ENCODE measurements at places on chromosomes 1 and 21.

DNA sequence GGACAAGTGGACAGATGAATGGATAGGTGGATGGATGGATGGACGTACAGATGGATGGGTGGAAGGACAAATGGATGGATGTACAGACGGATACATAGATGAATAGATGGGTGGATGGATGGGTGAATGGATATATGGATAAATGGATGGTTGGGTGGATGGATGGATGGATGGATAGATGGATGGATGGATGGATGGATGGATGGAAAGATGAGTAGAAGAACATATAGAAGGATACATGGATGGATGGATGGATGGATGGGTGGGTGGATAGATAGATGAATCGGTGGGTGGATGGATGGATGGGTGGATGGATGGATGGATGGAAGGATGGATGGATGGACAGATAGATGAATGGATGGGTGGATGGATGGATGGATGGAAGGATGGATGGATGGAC is 274.3 kb downstream of the KAZN start:
- DNase-seq: no peak

GRCh38 chr1:55808263-55808662 is 593.1 kb upstream of the USP24 start:
- no peak for DNase-seq

- no peak for DNase-seq
These were observed 112.5 kb downstream of the IFI44 start for GRCh38 chr1:78762113-78762512.

- DNase-seq: no peak
These were observed 32.7 kb downstream of the ERI3 start for GRCh38 chr1:44322367-44322766.

DNA sequence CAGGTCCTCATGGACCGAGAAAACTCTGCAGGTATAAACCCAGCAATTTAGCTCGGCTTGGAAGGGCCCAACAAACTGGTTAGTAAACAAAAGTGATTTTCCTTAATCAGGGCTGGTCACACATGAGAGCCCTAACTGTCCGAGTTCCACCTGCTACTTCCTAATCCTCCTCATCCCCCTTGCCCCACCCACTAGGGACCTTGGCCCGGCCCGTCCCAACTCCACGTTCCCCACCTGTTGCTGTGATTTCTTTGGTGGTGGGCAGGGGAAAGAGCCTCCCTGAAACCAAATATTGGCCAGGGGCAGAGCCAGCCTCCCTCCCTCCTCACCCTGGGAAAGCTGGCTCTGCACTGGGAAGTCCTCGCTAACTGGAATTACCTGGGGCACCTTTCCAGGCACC is 304.2 kb upstream of the PROX1 start:
- no peak for DNase-seq

- DNase-seq: no peak
These were observed 37.8 kb downstream of the GABPB2 start for GRCh38 chr1:151108331-151108730.

- peak; percentile 63 for DNase-seq
These were observed 86.3 kb downstream of the MPZL1 start for GRCh38 chr1:167808104-167808503.

DNA sequence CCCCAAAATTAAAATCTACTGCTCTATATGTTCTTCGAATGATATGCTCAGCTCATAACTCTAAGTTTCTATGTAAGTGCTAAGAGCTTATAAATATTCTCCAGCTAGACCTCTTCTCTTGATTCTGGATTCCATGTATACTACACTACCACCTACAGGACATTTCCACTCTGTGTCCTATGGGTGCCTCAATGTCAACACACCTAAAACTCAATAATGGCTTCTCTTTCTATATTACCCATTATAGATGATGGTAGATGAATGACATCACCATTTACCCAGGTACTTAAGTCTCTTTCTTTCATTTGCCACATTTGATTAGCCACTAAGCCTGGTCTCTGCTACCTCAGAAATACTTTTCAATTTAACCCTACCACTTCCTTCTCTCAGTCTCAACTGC is 41.3 kb downstream of the TBX19 start:
- DNase-seq: peak; percentile 50
